Activated CD4-positive, CD25-positive, alpha-beta regulatory T cell treated with anti-CD3 and anti-CD28 coated beads, Interleukin-2, amount 50 U/mL, for 24 hours (primary cell): ENCODE measurements at places on chromosomes 4 and X.

DNA sequence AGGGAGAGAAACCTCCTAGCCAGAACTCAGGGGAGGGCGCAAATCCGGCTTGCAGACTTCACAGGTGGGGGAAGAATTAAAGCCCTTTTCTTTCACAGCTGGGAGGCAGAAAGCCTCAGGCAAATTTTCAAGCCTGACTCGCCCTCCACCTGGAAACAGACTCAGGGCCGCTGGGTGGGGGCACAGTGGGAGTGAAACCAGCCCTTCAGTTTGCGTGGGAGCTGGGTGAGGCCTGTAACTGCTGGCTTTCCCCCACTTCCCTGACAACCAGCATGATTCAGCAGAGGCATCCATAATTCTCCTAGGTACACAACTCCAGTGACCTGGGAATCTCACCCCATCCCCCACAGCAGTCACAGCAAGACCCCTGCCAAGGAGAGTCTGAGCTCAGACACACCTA is 206.9 kb upstream of the INTU start:
- ATAC-seq = no peak

- ATAC-seq = no peak
Observed at GRCh38 chrX:105697984-105698781, 124.2 kb upstream of the NRK start.

DNA sequence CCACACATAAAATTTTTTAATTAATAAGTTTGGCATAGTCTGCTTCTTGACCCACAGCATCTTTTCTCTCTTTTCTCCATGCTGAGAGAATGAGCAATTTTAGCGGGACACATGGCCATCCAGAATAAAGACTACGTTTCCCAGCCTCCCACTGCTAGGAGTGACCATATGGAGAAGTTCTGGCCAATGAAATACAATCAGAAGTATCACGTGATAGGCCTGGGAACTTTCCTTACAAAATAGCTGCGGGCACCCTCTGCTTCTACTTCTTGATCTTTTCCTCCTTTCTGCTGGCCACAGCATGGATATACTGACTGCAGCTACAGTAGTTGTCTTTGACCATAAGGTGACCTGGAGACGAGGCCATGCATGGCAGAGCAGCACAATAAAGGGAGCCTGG is 348.0 kb downstream of the BCOR start:
- no peak for ATAC-seq

DNA sequence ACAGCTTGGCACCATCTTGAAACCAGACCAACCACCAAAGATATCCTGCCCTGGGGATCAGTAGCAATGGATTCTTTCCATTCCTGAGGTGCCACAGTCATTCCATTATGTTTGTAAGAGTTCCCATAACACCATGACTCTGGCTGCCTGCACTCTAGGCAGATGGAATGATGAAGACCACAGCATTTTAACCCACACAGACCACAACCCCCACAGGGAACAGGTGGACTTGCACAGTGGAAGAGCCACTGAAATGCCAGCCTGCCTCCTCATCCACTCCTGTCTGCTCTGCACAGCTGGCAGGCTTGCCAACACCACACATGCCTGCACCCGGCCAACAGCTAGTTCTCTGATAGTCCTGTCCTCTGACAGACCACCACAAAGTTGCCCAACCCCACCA is 2362.2 kb upstream of the AGA start:
- no peak for ATAC-seq

DNA sequence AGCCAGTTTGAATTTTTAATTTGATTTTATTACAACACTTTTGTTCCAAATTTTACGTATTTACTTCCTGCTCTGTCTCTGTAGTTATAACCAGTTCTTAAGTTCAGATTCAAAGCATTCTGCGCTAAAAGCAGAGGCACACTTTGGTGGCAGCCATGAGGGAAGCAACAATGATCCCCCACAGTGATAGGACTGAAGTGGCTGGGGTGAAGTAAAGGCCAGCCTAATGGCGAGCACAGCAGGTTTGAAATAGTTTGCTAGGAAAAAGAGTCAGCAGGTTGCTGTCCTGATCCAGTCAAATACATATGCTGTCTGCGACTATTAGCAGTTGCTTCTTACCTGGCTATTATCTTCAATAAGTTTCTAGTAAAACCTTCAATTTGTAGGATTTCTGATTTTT is 176.3 kb downstream of the RPA4 start:
- ATAC-seq = no peak

DNA sequence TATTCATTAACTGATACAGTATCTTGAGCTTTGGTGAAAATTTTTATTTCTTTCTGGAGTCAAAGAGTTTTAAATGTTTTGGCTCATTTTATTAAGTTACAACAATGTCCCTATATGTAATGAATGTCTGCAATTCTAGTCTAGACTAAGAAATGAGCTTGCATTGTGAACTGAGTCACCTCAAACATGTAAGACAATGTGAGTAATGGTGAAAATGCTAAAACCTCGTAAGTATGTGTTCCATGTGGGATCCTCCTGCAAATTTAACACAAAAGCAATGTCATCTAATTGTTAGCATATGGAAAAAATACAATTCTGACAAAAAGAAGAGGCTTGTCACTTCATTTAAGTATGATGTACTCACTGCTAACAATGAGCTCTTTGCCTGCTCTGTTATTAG is 480.5 kb upstream of the FSTL5 start:
- no peak for ATAC-seq

- ATAC-seq = no peak
Observed at GRCh38 chrX:138925330-138925729, 213.8 kb upstream of the FGF13 start.

- ATAC-seq = no peak
Observed at GRCh38 chrX:38868941-38869401, 67.7 kb downstream of the MID1IP1 start.

- no peak for ATAC-seq
Observed at GRCh38 chr4:57039345-57039744, 60.6 kb downstream of the POLR2B start.

DNA sequence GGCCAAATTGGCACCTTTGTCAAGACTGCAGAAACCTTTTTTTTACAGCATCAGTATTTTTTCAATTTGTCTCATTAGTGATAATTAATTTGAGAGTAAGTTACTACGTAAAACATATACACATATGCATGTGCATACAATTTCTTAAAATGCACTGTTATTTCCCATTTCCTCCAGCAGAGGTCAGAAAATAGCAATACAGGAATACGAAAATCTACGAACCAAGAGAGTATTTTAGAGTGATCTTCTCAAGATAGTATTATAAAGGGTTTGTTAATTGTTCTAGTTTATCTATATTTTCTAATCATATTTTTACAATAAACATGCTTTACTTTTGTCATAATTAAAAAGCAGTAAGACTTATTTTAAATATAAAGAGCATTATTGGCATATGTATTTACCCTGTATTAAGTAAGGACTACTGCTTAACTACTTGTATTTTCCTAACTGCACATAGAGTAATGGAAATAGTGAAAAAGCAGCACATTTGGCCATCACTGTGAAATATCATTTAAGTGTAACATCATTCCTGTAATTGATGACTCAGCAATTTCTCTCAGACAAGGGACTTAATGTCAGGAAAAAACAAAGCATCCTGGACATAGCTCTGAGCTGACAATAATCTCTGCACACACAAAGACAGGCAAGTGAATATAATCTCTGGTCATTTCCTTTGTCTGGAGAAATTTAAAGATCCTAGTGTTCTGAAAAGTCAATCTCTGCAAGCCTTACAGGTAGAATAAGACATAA is 45.6 kb downstream of the MAOB start:
- no peak for ATAC-seq

DNA sequence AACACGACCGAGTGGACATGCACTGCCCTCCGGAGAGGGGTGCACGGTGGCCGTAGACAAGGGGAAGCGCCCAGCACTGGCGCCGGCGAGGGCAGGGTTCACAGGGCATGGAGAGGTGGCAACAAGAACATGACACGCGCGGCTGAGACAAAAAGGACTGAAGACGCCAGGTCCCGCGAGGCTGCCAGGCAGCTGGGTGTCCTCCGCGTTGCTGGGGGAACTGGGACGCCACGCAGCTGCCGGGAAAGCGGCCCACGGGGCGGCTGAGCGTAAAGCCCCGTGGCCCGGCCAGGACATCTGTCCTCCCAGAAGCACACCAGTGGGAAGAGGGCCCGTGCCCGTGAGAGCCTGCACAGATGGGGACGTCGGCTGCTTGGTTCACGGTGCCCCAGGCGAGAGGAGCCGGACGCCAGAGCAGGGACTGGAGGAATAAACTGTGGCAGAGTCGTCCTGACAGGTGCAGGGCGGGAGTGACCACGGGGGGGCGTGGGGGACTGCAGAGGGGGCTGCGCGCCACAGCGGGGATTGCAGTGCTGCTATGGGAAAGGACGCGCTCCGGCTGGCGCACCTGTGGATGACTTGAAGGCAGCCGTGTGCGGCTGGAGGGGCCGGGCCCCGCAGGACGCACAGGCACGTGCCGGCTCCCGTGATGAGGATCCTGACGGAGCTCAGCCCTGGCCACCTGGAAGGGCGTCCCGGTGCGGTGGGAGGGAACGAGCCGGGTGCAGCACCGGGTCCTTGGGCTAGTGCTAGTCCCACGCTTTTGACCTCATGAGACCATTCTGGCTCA is 32.1 kb upstream of the GTPBP6 start:
- no peak for ATAC-seq

GRCh38 chr4:156439576-156440200 is 486.0 kb upstream of the CTSO start:
- no peak for ATAC-seq

- peak; percentile 24 for ATAC-seq
Observed at GRCh38 chrX:9943420-9943819, 23.7 kb upstream of the CLDN34 start.

DNA sequence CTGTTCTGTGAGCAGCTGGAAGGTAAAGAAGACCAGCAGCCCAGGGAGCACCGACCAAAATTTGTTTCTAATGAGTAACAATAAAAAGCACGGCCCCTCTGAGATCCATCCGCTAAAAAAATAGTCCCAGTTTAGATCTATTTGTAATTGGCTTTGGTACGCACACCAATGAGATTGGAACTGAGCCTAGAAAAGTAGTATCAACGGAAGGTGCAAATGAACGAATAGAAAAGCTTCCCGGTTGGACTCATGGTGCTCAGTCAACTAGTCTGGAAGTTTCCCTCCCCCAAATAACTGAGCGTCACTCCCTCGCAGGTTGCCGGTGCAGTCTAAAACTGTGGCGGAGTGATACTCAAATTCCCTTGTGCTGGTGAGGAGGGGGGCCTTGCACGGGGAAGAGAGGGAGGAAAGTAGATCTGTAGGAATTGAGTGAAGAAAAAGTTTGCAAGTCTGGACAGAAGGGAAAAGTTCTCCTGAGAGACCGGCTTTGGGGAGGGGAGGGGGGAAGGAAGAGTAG is at the start of gene COL4A5:
TSS of gene COL4A5 (plus strand) at position 413 of the 517 bp plus-strand sequence. CDS start 288 bp downstream, outside the sequence.
- ATAC-seq = no peak

- peak; percentile 30 for ATAC-seq
Observed at GRCh38 chr4:6372649-6373525, 99.5 kb downstream of the PPP2R2C start.

DNA sequence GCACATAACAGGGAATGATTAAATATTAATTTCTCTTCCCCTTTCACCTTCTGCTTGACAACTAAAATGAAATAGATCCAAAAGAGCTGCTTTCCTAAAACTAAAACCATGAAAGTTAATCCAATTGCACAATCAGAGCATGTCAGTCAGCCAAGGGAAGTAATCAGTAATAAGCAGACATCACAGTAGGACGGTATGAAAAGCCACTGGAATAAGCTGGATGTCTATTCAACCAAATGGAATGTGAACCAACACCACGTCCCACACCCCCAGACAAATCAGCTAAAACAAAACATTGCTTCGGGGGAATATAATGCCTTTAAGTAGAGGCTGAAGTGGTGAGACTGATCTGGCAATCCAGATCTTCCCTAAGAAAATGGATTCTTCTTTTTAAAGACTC is 859.4 kb upstream of the FTHL17 start:
- no peak for ATAC-seq

DNA sequence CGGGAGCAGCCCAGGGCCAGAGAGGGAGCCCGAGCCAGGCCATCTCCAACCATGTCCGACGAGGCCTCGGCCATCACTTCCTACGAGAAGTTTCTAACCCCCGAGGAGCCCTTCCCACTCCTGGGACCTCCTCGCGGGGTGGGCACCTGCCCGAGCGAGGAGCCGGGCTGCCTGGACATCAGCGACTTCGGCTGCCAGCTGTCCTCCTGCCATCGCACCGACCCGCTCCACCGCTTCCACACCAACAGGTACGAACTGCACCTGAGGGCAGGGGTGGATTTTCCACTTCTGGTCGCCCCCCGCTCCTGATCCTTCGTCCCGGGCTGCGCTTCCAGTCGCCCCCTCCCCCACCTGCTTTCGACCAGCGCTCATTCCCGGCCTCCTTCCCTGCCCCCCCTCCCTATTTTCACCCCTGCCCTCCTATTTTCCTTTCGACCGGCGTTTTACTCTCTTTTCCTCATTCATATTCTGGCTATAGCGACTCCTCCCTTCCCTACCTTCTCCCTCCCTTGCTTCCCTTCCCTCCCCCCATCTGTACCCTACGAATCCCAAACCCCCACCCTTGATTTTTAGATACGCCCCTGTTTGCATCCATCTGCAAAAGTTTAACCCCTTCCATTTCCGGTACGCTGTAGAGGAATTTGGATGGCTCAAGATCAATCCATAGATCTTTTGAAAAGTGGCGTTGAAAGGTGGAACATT is 633 bp downstream of the FAM199X start:
- no peak for ATAC-seq

DNA sequence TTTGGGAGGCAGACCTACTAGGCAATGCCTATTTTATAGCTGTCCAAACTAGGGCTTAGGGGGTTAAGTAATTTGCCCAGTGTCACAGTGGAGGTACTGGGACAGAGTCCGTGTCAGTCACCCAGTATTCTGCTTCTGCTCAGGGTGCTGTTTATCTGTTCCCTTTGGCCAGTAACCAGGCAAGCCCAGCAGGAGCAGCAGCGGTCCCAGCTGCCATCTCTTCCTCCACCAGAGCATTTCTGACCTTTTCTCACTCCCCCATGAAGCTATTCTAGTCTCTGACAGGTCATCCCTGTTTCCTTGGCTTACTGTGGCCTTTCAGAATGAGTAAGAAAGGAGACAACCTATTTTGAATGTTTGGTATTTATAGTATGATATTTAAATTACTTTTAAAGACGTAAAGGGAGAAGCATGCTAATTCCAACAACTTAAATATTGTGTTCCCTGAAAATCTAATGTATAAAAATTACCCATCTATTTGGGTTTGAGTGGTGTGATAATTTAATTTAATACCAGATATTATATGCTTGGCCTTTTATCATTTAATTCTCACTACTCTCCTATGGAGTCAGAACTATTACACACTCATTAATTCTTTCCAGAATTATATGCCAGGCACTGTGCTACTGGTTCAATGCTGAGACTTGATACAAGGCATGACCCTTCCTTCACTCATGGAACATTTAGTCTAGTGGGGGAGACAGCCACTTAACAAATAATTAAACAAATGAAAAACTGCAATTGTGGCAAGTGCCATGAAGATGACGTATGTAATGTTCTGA is 60.6 kb downstream of the RPS6KA3 start:
- ATAC-seq = peak; percentile 48

DNA sequence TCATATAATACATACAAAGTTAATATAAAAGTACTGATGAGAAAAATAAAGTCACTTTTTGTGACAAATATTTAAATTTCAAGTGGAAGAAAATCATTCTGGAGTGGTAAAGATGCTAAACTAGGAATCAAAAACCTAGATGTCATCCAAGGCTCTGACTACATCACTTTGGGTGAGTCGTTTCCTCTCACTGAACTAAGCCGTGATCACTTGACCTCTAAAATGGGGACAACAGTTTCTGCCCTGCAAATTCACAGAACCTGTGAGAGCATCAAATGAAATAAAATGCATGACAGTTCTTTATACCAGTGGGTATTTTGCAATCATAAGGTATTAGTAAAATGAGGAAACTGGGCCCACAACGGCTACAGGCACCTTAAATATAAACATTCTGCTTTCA is 63.8 kb downstream of the PRDM5 start:
- ATAC-seq = no peak
